Fibroblast of villous mesenchyme (primary cell): ENCODE measurements at places on chromosomes 16 and 17. TPM values are rescaled to one million over a fixed set of nuclear protein-coding genes. Genes with fewer than 3 reads are reported as not detected.

The AOC3 gene
- total RNA-seq, result under 0.01 and 0.32 TPM in 2 replicates

The EVI2B gene
- under 0.01 TPM in 2 replicates for total RNA-seq

The RBFOX1 gene
- not detected in 2 replicates for total RNA-seq

The ADAD2 gene
- not detected in 2 replicates for total RNA-seq

The ABCA3 gene
- 0.43 and 0.97 TPM in 2 replicates for total RNA-seq

The CA7 gene
- not detected in 2 replicates for total RNA-seq

The CLEC18A gene
- total RNA-seq, result 0.32 and 0.86 TPM in 2 replicates

The FOXL1 gene
- total RNA-seq, result 0.86 and 3.5 TPM in 2 replicates
